Stomach (tissue), 19 donors: ENCODE measurements at places on chromosomes 1 and 21. TPM values are rescaled to one million over a fixed set of nuclear protein-coding genes. Genes with fewer than 3 reads are reported as not detected.

GRCh38 chr1:3213730-3214129 lies 144.7 kb downstream of the PRDM16 start:
- H3K36me3 ChIP-seq, result no peaks in the 10 kb centered on the region
- peak; percentile 77 for DNase-seq
- H3K4me3 ChIP-seq, result no peak overlapping the region
- H3K27me3 ChIP-seq, result no peaks in the 10 kb centered on the region
- H3K4me1 ChIP-seq, result peaks cover 38% of the 10 kb centered on the region

- H3K27me3 ChIP-seq, result no peaks in the 10 kb centered on the region
- DNase-seq, result peak; percentile 48
- no peak overlapping the region for H3K27ac ChIP-seq
- H3K4me1 ChIP-seq, result no peaks in the 10 kb centered on the region
- H3K36me3 ChIP-seq, result no peaks in the 10 kb centered on the region
- no peak overlapping the region for H3K4me3 ChIP-seq
Measured at GRCh38 chr1:59601041-59601441, 213.7 kb upstream of the HOOK1 start.

DNA sequence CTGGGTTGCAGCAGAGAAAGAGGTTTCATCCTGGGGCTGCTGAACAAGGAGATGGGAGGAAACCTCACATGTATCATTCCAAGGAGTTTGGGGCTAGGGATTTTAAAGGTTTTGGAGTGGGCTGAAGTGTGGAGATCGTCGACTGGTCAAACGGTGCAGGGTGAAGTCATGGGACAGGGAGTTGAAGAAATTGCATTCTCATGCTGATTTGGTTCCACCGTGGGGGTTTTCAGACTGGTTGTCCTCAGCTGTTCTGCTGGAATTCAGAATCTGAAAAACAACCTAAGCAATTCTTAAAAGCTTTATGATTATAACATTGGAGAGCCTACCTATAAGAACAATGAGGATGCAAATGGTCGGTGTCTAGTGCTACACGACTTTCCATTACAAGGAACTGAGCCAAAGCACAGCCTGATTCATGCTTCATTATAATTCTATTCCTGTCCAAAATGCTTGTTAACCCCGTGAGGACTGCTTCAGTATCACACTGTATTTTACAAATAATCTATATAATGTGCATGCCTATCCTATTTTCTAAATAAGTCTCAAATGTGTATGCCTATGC lies 242.7 kb downstream of the TM2D1 start:
- H3K36me3 ChIP-seq, result no peaks in the 10 kb centered on the region
- H3K27me3 ChIP-seq, result no peaks in the 10 kb centered on the region
- no peaks in the 10 kb centered on the region for H3K4me1 ChIP-seq
- no peak overlapping the region for H3K27ac ChIP-seq

DNA sequence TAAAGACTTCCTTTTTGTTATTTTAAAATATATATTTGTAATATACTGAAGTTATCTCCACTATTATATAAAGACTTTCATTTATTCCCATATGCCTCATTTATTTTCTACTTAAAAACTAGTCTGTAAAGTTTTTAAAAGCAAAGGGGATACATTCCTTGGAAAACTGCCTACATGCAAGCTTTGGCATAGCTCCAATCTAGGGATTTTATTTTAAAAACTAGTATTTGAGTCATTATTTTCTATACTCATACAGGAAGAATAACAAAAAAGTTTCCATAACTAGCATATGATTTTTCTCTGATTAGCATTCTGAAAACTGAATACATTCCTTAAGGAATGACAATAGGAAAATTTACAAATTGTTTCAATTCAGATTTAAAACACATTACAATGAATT lies 88.9 kb downstream of the COL24A1 start:
- DNase-seq, result peak; percentile 53
- no peak overlapping the region for H3K4me3 ChIP-seq
- H3K27me3 ChIP-seq, result no peaks in the 10 kb centered on the region
- H3K4me1 ChIP-seq, result no peaks in the 10 kb centered on the region
- H3K36me3 ChIP-seq, result no peaks in the 10 kb centered on the region
- no peak overlapping the region for H3K27ac ChIP-seq

DNA sequence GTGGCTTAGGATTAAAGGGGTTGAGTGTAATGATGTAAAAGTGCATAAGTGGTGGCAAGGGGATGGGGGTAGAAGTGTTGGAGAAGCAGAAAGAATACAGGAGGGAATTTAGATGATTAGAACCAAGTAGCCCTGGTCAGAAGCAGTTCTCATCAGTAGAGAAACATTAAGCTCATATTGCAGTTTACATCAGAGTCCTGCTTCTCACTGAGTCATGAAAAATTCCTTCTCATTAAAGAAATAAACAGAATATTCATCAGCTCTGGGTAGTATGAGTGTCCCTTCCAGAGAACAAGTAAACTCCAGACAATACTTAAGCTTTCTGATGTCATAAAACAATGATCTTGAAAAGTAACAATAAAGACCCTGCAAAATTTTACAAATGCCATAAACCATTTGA lies 36.5 kb downstream of the LRRIQ3 start:
- H3K4me3 ChIP-seq, result no peak overlapping the region
- H3K27me3 ChIP-seq, result no peaks in the 10 kb centered on the region
- no peaks in the 10 kb centered on the region for H3K4me1 ChIP-seq
- no peak for DNase-seq
- H3K27ac ChIP-seq, result no peak overlapping the region

- peaks cover 21% of the 10 kb centered on the region for H3K4me1 ChIP-seq
- H3K4me3 ChIP-seq, result no peak overlapping the region
- H3K27ac ChIP-seq, result no peak overlapping the region
- H3K27me3 ChIP-seq, result no peaks in the 10 kb centered on the region
- no peaks in the 10 kb centered on the region for H3K36me3 ChIP-seq
- no peak for DNase-seq
Measured at GRCh38 chr1:201636510-201636971, 97.6 kb downstream of the NAV1 start.

DNA sequence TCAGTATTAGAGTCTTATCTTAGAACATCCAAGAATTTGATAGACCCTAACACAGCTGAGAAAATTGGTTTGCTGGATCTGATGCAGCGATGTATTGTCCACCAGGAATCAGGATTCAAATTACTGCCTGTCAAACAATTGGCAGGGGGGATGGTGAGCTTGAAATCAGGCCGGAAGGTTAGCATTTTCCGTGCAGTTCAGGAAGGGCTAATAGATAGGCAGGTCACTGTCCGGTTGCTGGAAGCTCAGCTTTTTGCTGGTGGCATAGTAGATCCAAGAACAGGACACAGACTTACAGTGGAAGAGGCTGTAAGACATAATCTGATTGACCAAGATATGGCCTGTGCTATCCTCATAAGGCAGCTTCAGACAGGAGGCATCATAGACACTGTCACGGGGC lies 127.2 kb downstream of the MACF1 start:
- H3K4me1 ChIP-seq, result no peaks in the 10 kb centered on the region
- no peak for DNase-seq
- H3K36me3 ChIP-seq, result peaks cover 30% of the 10 kb centered on the region

- H3K4me1 ChIP-seq, result peaks cover 44% of the 10 kb centered on the region
- H3K27ac ChIP-seq, result no peak overlapping the region
- H3K36me3 ChIP-seq, result peaks cover 32% of the 10 kb centered on the region
- no peak overlapping the region for H3K4me3 ChIP-seq
- no peak for DNase-seq
Measured at GRCh38 chr1:19620786-19621185, 23.3 kb upstream of the NBL1 start.

- H3K27me3 ChIP-seq, result no peaks in the 10 kb centered on the region
- no peak for DNase-seq
- peaks cover 60% of the 10 kb centered on the region for H3K4me1 ChIP-seq
- peak overlapping the region; percentile 95 for H3K27ac ChIP-seq
- peaks cover 28% of the 10 kb centered on the region for H3K36me3 ChIP-seq
Measured at GRCh38 chr1:16153096-16153998, 2.5 kb downstream of the EPHA2 start.

DNA sequence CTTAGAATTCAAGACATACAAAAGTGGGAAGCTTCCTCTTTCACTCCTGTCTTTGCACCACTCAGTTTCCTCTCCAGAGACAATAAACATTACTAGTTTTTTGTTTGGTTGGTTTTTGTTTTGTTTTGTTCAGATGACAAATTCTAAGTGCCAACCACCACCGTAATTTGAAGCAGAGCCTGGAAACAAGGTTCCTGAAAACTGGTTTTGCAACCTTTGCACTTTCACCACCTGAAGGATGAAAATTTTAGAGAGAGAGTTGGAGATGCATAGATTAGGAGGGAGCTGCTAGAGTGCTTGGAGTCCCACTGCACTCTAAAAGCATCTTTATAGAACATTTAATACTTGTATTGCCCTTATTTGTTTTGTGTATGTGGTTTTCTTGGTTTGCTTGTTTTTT lies 20.2 kb upstream of the MGST3 start:
- no peaks in the 10 kb centered on the region for H3K4me1 ChIP-seq
- H3K4me3 ChIP-seq, result no peak overlapping the region
- no peak overlapping the region for H3K27ac ChIP-seq
- peaks cover 44% of the 10 kb centered on the region for H3K27me3 ChIP-seq
- H3K36me3 ChIP-seq, result no peaks in the 10 kb centered on the region

DNA sequence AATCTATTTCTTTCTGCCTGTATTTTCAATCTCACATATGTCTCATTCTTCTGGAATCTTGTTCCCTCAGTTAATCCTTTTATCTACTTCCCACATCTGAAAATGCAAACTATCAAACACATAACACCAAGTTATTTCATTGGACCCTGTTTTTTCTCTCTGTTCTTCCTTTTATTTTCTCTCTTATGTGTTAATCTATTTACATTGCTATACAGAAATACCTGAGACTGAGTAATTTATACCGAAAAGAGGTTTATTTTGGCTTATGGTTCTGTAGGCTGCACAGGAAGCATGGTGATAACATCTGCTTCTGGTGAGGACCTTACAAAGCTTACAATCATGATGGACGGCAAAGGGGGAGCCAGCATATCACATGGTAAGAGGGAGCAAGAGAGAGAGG lies 247.6 kb downstream of the TGFB2 start:
- H3K27me3 ChIP-seq, result no peaks in the 10 kb centered on the region
- no peaks in the 10 kb centered on the region for H3K36me3 ChIP-seq
- H3K27ac ChIP-seq, result no peak overlapping the region
- no peak overlapping the region for H3K4me3 ChIP-seq

DNAJC16 gene
- polyA plus RNA-seq, result 2.6 TPM

CFHR4 gene
- polyA plus RNA-seq, result not detected

CFAP107 gene
- not detected for polyA plus RNA-seq

YTHDF2 gene
- polyA plus RNA-seq, result 26.1 TPM

PADI4 gene
- polyA plus RNA-seq, result 0.08 TPM

OVAAL gene
- polyA plus RNA-seq, result not detected

BTG3 gene
- polyA plus RNA-seq, result 28.7 TPM

CRNN gene
- polyA plus RNA-seq, result 209 TPM

TFAP2E gene
- 0.37 TPM for polyA plus RNA-seq

GNAT2 gene
- 0.43 TPM for polyA plus RNA-seq

OR2AK2 gene
- polyA plus RNA-seq, result not detected
